ENCODE measurements at places on chromosomes 5 and 9.

DNA sequence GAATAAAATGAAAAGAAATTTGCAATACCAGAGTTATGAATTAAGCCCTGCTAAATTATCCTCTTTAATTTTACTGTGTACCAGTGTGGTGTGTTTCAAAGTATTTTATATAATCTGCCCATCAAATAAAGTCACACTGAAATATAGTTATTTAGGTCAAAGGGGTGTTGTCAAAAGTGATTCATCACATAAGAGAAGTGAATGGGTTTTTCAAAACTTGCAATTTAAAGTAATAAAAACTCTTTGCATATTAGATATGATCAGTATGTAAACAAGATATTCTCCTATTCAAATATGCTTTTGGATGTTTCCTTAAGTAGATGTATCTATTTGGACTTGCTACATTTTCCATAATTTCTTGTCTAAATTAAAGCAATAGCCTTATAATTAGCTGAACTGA, 1183.0 kb upstream of the CDH18 start:
- DNase-seq = no peak

GRCh38 chr9:116284518-116284917, 130.9 kb downstream of the PAPPA start:
- DNase-seq = no peak

GRCh38 chr9:123631862-123632261, 275.9 kb downstream of the CRB2 start:
- no peak for DNase-seq

GRCh38 chr5:59640411-59640810, 253.1 kb downstream of the PDE4D start:
- no peak for DNase-seq

DNA sequence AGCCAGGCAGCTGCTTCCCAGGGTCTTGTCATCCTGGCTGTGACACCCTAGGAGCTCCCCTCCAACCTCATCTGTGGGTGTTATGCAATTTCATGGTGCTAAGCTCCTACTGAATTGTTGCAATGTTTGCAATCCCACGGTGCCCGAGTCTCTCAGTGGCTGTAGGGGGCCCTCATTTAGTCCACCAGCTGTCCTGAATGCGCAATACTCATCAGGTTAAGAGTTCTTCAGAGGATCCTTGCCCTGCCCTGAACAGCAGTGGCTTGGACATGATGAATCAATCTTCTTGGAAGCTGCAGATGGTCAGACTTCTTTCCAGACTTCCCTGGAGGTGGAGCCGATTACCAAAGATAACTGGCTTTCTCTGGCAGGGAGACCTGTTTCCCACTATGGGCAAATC, 584.1 kb downstream of the CCDC171 start:
- no peak for DNase-seq

DNA sequence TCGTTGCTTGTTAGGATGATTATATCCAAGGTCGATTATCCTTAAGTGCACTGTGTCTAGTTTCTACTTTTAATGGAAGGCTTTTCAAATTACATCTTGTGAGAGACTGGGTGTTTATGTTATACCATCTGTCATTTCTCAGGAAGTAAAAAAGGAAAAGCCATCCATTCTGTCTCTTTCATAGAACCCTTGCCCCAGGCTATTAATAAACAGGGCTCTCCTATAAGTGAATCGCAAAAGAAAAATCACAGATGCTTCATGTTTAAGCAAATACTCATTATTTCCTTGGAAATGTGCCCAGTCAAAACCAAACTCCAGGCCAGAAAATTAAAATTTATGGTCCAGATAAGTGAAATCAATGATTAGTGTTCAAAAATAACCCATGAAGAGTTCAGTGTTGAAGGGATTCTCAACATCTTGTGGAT, 58.1 kb downstream of the STARD4 start:
- no peak for DNase-seq

Measured in GM20000 (cell line).